ENCODE measurements at places on chromosomes 12 and 14.

GRCh38 chr12:43098766-43099550, 453.0 kb downstream of the ADAMTS20 start:
- no peak for DNase-seq

- no peak for DNase-seq
Measured at GRCh38 chr14:82490397-82490796, 956.7 kb upstream of the SEL1L start.

- DNase-seq: no peak
Measured at GRCh38 chr12:132836795-132837331, 8.2 kb upstream of the GOLGA3 start.

GRCh38 chr12:67539946-67540345, 108.6 kb upstream of the DYRK2 start:
- DNase-seq: no peak

DNA sequence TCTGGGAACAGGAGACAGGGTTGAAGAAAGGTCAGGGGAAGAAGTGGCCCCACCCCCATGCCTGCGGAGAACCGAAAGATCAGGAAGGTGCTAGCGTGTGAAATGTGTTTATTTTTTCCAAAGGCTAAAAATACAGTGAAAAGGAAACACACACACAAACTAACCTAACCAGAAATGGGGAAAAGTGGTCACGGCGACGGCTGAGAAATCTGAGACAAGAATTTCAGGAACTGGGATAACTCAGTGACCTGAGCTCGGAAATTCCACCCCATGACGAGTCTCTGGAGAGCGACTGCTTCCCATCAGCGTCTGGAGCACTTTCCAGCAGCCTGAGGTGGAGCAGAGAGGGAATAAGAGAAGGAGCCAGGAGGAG, 16.6 kb upstream of the RND1 start:
- no peak for DNase-seq

GRCh38 chr12:80556566-80556965, 112.5 kb downstream of the PTPRQ start:
- DNase-seq: no peak

DNA sequence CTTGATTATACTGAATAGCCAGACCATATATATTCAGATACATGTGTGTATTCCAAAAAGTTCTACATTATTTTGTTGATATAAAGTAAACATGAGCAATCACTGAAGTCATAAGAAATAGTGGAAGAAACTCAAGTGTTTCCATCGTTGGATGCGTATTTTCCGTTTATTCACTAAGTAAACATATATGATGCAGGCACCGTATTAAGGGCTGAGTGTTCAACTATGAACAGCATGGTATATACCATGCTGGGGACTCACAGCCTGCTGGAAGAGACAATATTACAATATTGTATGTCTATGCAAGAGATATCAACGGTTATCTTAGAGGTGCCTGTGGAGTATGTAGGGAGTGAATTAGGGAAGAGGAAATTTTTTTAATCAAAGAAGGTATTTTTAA, 1.2 kb downstream of the PYROXD1 start:
- DNase-seq: no peak

- no peak for DNase-seq
Measured at GRCh38 chr14:85439696-85440328, 90.1 kb upstream of the FLRT2 start.

DNA sequence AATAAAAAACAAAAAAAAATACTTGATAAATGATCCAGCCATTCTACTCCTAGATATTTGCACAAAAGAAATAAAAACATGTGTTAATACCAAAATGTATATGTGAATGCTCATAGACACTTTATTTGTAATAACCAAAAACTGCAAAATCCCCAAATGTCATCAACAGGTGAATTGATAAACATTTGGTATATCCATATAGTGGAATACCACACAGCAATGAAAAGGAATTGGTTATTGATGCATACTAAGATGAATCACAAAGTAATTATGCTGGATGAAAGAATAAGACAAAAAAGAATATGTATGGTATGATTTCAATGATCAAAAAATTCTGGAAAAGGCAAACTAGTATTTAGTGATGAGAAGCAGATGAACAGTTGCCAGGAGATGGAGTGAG, 124.7 kb upstream of the VASH1 start:
- DNase-seq: no peak

- DNase-seq: no peak
Measured at GRCh38 chr14:69996216-69996615, 117.0 kb downstream of the SMOC1 start.

DNA sequence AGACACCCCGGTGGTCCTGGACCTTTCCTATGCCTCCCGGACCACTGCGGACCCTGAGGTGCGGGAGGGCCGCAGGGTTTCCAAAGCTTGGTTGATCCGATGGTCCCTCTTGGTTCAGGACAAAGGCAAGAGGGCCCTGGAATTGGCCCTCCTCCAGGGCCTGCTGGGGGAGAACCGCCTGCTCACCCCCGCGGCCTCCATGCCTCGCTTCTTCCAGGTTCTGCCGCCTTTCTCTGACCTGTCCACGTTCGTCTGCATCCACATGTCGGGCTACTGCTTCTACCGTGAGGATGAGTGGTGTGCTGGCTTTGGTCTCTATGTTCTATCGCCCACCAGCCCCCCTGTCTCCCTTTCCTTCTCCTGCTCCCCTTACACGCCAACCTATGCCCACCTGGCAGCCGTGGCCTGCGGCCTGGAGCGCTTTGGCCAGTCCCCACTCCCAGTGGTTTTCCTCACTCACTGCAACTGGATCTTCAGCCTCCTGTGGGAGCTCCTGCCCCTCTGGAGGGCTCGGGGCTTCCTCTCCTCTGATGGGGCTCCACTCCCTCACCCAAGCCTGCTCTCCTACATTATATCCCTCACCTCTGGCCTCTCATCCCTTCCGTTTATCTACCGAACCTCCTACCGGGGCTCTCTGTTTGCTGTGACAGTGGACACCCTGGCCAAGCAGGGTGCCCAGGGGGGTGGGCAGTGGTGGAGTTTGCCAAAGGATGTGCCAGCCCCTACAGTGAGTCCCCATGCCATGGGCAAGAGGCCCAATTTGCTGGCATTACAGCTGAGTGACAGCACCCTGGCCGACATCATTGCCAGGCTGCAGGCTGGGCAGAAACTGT, 13.8 kb downstream of the CBLN3 start:
- DNase-seq: no peak

- DNase-seq: no peak
Measured at GRCh38 chr12:120194226-120194533, 335 bp downstream of the GCN1 start.

DNA sequence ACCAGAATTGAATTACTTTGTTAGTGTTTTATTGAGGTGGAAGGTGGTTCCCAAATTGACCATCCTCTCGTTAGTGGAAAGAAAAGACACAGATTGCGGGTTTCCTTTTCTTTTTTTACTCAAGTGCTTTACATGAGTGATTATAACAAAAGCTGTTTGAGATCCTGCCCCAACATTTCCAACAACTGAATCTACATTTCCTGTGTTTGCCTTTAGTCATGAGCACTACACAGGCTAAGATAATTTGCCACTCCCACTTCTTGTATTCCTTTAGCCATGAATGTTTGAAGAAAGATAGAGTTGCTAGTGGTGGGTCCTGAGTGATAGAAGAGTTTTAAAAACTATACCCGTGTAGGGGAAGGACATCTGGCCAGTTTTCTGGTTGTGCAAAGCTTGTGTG, 16.0 kb downstream of the RERGL start:
- DNase-seq: no peak

DNA sequence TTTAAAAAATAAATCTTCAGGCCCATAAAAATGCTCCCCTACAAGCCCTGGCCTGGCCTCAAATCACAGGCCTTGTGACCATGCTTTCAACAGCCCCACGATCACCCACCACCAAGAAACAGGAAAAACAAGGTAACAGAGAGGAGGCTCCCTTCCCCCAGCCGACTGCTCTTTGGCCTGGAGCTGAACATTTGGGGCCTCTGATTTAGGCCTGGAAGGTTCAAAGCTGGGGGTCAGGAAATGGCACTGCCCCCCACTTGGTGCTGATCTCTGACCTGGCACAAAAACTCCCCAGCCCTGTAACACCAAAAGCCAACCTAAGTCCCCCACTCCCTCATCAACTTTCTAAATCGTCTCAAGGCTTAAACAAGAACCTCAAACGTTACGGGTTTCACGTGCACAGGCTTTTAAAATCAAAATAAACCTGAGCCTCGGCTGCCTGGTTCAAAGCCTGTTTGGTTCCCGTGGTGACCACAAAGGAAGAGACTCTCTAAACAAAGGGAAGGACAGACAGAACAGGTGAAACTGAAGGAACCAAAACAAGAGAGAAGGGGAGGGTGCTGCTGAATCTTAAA, 9.0 kb downstream of the ACTN1 start:
- no peak for DNase-seq

- no peak for DNase-seq
Measured at GRCh38 chr12:32270818-32271710, 128.3 kb upstream of the FGD4 start.

Data from stimulated activated CD8-positive, alpha-beta memory T cell treated with anti-CD3 and anti-CD28 coated beads, Interleukin-15, amount 100 ng/mL, for 1 hour (primary cell).